NAMALWA (cell line): ENCODE measurements at places on chromosomes 11 and 22.
A peak's percentile ranks its signal among the peaks of the same experiment; 100 is the strongest.

DNA sequence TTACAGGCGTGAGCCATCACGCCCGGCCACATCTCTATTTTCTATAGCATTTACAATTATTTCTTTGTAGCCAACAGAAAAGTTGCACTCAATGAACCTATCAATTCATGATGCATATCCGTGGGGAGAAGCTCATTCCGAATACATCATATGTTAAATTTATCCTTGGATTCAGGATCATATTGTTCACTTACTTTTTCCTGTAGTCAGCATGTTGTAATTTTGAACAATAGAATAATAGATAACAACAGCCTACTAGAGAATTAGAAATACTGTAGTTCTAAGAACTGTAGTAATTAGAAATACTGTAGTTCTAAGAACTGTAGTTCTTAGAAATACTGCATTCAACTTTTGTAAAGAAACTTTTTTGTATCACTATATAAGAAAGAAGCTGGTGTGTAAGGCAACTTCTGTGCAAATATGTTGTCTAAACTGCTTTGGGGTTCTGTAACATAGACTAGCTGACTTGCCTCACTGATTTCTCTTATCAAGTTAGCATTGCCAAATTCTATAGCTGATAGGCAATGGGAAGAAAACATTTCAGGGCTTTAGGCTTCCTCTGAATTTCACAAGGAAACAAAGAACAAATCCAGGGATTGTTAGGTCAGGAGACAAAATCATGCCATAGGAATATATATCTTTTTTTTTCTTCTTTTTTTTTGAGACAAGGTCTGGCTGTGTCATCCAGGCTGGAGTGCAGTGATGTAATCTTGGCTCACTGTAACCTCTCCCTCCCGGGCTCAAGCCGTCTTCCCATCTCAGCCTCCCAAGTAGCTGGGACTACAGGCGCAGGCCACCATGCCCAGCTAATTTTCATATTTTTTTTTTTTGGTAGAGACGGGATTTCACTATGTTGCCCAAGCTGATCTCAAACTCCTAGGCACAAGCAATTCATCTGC, 91.9 kb downstream of the CSTPP1 start:
- DNase-seq = no peak

DNA sequence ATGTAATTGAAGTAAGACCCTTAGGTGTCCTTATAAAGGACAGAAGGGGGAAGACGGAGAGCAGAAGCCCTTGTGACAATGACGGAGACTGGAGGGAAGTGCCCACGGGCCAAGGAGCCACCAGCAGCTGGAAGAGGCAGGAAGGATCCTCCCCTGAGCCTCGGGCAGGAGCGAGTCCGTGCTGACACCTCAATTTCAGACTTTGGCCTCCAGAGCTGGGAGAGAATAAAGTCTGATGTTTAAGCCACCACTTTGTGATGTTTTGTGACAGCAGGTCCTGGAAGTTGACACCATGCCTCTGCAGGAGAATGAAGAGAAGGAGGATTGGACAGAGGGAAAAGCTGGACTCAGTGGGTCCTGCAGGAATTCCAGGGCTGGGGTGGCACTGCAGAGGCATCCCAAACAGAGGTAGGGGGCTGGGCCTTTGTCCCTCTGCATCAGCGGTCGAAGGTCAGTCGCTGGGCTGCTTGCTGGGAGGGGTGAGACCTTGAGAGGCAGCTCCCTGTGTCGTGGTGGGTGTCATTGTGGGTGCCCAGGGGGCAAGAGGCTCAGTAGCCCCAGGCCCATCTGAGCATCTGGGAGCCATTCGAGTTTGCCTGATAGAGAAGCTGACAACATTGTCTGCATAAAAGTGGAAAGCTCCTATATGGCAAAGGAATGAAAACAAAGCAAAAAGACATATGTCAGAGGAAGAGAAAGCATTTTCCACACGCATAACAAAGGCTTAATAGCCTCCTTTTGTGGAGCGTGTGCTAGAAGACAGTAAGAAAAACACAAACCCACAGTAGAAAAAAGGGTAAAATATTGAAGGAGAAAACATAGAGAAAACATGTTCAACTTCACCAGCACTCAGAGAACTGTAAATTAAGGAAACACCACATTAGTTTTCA, 68.8 kb downstream of the RTL6 start:
- DNase-seq = no peak

GRCh38 chr11:31340903-31341572, 28.5 kb downstream of the DCDC1 start:
- DNase-seq = peak; percentile 44

DNA sequence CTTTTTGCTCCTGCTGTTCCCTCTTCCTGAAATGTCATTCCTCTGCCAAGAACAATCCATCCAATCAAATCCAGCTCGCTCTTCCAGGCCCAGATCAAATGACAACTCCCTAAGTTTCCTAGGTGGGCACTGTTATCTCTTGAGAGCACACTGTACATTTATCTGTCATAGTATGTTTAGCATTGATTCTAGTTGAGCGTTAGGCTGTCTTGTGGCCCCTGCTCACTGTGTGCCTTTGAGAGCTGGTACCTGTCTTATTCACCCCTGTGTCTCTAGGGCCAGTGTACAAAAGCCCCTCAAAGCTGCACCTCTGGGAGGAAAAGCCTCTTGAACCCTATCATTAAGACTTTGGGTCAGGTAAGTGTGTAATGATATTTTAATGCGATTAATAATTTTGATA, 7.1 kb upstream of the LMO2 start:
- no peak for DNase-seq

GRCh38 chr22:42770941-42771647, 50.4 kb upstream of the A4GALT start:
- DNase-seq = no peak

- no peak for DNase-seq
Measured at GRCh38 chr22:30314915-30315314, 11.8 kb downstream of the TBC1D10A start.
